ENCODE measurements at places on chromosomes 5 and 9.

- DNase-seq = no peak
Measured at GRCh38 chr5:17316970-17317459, 99.6 kb downstream of the BASP1 start.

- no peak for DNase-seq
Measured at GRCh38 chr9:14405176-14405706, 91.3 kb upstream of the NFIB start.

GRCh38 chr9:121138561-121138960, 63.1 kb downstream of the RAB14 start:
- no peak for DNase-seq

DNA sequence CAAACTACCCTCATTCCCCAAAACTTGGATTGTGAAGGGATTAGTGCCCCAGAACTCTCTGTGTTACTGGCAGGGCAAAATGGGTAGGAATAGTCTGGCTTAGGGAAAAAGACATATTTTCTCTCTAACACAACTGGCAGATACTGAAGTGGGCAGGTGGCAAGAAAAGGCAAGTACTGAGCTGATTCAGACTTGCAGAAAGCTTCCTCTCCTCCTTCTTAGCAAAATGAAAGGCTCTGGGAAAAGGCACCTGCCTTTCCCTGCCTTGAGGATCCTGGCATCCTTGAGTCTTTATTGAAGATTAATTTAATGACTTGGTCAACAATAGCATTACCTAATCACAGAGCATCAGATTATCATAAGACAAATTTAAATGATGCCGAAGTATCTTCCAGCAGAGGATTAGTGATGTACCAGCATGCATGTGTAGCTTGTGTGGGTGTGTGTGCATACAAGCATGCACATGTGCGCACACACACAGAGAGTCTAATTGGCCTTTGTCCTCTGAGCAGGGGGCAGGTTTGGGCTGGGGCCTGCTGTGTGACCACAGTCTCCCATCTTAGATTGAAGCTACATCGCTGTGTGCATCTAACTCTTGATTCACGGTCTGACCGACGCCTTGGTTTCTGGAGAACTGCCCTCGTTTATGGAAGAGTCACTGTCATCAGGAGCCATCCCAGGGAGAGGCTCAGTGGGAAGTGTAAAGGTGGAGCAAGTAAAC, 294.8 kb downstream of the AOPEP start:
- no peak for DNase-seq

- DNase-seq = peak; percentile 27
Measured at GRCh38 chr9:112074250-112075008, 100.7 kb downstream of the SUSD1 start.
